ENCODE measurements at places on chromosomes 11 and 22.

GRCh38 chr11:118211006-118211405, 13.8 kb downstream of the JAML start:
- no peak for DNase-seq

DNA sequence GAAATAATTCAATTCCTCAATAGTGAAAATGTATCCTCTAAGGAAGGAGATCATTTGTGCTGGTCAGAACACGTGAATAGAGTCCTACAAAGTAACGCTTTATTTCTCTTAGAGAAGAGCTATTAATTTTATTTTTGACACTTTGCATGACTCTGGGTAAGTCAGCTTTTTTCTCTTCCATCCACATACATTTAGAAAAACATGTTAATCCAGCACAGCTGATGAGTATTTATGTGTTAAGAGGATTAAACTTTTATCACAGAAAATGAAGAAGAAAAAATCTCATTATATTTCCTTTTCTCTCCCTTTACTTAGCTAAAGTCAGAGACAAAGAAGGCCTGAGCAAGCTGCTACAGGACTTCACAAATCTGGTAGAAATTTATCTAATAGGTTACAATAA, 649.5 kb upstream of the CCDC179 start:
- DNase-seq, result no peak

DNA sequence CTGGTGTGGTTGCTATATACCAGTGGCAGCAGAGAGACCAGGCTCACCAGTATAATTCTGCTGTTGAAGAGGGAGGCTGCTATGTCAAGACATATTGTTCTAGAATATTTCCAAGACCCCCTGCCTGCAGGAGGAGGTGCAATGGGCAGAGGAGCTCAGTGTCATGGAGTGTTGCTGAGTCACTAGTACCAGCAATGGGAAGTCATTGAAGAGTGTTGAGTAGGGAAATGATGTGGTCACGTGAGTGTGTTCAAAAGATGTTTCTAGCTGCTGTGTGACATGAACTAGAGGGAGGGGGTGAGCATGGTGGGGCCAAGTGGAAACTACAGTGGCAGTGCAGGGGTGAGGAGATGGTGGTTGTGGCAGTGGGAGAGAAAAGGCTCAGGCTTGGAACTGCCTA, 76.3 kb upstream of the BIRC3 start:
- DNase-seq, result no peak

DNA sequence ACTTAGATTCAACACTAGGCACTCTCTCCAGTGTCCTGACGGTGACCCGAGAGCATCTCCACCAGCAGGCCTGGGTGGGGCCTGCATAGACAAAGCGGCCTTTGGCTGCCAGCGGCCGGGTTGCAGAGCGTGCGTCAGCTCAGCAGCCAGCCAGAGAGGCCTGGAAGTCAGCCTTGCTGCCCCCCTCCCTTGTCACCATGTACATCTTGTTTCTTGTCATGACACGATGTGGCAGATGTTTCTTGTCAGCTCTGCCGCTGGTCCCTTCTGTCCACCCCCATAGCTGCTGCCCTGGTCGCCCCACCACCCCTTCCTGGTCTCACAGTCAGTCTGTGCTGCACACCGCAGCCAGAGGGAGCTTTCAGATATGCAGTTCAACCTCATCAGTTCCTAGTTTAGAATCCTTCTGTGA, 33.1 kb upstream of the CBX7 start:
- no peak for DNase-seq

DNA sequence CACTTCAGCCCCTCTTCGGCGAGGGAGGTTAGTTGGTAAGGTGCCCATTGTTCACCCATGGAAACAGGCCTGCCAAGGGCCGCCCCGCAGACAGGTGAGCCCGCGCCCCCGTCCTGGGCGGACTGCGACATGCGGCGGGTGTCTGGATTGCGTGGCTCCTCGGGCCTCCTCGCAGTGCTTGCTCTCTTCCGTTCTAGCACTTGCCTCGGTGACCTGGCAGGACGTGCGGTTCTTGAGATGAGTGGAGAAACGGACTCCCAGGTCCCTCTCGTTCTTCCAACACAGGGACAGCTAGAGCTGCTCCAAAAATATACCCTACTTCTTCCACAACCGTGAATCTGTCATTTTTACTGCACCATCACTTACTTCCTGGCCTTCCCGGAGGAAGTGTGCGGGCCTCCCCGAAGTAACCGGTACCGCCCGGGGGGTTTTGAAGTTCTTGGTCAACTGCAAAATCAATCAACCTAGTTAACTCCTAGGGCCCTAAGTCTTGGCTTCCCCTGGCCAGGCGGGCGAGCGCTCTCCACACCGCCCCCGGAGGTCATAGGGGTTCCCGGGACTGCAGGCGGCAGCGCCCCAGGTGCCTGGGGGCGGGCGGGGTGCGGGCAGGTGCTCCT, 745 bp upstream of the ZBTB44 start:
- no peak for DNase-seq

- no peak for DNase-seq
Observed at GRCh38 chr11:22460181-22460580, 122.0 kb downstream of the SLC17A6 start.

DNA sequence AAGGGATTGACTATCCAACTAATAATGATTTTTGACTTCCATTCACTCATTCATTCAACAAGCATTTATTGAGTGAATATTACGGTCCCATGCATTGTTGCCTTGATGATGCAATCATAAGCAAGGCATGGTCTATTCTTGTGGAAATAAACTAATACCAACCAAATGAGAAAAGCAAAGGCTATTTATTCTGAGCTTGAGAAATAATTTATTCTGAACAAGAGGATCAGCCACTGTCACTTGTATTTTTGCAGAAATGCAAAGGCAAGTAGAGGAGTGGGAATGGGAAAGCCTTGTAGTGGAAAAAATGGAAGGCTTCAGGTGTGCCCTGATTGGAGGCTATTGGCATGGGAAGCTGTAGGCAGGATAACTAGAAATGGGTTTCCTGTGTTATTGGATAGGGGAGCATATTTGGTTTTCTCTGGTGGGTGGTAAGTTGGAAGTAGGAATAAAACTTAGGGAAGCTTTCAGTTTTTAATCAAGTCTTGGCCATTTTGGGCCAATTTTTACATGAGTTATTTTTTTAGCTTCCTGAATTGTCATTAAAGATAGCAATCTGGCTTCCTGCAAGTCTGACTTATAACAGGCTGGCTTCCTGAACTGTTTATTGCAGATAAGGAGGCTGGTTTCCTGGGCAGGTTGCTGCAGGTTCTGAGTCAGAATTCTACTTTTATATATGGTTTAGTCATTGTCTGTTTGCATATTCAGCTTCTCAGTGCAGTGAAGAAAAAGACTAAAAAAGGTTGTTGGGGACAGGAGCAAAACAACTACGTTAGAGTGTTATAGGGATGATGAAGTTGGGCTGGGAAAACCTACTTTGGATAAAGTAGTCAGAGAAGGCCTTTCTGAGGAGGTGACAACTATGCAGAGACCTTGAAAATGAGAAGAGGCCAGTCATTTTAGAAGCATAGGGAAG, 106.7 kb downstream of the APIP start:
- DNase-seq, result no peak

DNA sequence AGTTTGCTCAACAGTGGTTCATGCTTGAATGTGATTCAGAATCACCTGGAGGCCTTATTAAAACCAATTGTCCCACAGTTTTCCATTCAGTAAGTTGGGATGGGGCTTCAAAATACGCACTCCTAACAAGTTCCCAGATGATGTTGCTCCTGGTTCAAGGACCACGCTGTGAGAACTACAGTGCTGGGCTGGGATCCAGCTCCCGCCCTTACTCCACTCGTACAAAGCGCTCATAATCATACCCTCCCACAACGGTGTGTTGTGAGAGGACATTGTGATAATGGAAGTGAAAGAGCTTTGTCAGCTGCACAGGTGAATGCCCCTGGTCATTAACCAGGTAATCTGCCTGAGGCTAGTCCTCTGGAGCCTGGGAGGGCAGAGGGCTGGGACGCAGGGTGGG, 1.3 kb upstream of the CD82 start:
- DNase-seq, result no peak

DNA sequence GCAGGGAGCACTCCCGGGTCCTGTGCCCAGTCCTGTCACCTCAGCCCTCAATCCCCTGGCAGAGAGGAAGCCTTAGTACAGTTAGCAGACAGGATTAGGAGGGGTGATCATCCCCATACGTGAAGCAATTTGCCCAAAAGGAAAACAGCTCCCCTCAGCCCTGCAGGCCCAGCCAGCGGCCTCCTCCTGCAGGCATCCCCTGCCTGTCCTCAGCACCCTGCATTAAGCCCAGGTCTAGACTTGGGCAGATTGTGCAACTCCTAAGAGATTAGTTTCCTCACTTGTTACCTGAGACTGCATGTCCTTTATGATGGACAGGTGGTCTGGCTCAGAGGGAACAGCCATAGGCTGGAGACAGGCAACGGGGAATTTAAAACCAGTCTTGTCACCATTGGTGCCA, 95.5 kb upstream of the TMEM45B start:
- no peak for DNase-seq

DNA sequence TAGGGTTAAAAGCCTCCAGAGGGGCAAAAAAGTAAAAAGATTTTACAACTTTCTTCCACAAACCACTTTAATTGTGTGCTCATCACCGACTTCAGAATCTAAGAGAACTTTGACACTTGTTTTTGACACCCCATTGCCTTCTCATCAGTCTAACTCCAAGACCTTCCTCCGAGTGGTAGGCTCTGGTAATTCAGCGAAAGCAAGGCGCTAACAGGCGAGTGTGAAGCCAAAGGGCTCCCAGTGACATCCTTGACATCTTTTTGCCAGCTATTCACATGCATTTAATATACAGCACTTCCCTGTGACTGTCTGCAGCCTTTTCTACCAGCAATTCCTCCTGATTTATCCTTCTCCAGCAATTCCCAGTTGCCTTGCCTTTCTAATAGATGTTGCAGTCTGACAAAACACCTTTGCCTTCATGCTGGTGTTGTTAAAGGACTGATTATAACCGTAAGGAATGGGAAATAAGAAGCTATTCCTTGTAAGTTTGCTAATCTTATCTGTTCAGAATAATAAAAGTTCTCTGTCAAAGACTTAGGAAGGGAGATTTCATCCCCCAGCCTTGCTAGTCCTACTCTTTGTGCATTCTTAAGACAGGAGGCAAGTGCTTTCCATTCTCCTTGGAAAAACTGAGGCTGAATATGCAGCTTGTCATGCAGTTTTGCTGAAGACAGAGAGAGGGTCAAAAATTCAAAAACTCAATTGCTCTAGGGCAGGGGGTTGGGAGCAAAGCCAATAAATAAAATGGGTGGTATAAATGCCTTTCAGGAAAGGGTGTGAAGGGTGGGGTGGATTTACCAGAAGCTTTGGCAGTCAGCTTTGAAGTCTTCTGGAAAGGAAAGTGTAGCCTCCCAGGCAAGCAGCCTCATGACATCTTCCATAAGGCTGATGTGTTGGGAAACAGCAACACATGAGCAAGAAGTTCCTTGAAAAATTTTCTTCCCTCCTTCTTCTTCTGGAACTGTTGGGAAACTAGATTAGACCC, 39.1 kb downstream of the SNX19 start:
- no peak for DNase-seq

- DNase-seq, result no peak
Observed at GRCh38 chr11:115097796-115098408, 406.3 kb downstream of the CADM1 start.

DNA sequence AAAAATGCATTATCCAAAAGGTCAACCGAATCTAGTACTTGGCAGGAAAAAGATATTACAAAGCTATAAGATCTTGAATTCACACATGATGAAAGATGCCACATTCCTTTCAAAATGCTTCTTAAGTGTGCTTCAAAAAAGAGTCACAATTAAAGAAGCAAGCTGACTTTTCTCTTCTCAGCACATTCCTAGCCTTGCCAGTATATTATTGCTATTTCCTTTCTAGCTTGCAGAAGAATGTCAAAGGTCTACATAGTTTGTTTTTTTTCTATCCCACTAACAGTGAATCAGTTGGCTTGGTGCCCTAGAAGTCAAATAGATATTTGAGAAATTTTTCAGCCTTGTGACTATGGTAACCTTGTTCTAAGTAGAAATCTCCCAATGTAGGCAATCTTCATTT, 56.8 kb downstream of the GUCY1A2 start:
- no peak for DNase-seq

DNA sequence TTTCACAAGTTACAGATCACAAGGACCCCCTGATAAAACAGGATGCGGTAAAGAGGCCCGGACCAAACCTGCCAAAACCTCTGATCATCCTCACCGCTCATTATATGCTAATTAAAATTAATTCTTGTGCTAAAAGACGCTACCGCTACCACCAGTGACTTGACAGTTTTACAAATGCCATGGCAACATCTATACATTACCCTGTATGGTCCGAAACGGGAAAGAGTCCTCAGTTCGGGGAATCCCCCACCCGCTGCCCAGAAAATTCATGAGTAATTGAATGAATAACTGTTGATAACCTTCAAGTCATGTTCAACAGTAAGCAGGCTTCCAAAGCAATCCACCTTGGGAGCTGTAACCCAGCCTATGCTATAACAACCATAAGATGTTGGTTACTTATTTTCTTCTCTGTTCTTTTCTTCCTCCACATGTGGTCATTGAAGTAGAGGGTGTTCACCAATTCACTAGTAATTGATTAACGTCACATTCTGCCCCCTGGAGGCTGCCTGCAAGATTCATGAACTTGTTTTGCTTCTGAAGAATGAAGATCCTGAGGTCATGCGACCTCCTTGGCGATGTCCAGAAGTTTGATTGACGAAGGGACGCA, 20.6 kb downstream of the APOBEC3H start:
- DNase-seq, result no peak

- no peak for DNase-seq
Observed at GRCh38 chr11:88404391-88404790, 66.9 kb upstream of the CTSC start.

DNA sequence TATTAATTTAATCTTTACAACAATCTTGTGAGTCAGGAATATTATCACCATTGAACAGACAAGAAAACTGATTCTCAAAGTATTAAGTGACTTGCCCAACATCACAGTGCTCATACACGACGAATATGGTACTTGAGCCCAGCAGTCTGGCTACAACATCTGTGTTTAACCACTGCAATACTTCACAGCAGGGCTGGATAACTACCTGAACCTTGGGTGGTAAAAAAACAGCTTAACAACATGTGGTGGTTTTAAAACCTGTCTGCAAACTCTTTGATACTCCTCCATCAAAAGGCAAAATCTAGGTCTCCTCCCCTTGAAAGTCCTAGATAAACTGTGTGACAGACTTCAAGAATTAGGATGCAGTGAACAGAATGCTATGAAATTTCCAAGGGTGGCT, 424.6 kb upstream of the CADM1 start:
- DNase-seq, result no peak

DNA sequence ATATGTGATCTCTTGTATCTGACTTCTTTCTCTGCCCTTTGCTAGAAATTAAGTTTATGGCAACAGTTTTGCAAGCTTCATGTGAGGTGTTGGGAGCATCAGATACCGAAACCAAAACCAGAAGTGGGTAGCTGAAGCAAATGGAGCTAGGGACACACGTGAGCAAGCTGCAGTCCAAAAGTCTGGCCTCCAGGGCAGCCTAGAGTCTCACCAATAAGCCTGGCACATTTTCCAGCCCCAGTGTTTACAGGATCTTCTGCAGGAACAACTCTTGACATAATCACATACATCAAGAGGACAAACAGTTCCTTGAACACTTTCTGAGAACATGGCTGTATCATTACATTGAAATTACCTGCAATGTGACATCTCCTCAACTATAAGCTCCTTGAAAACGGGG, 114.1 kb downstream of the LARGE1 start:
- DNase-seq, result no peak

GRCh38 chr11:117423046-117423575, 95.5 kb downstream of the CEP164 start:
- DNase-seq, result no peak

GRCh38 chr11:3002871-3003270, 10.7 kb upstream of the NAP1L4 start:
- no peak for DNase-seq

- no peak for DNase-seq
Observed at GRCh38 chr11:10349281-10349665, 44.4 kb downstream of the ADM start.

GRCh38 chr11:34358258-34358727, 483 bp upstream of the ABTB2 start:
- DNase-seq, result no peak

Measured in stimulated activated CD8-positive, alpha-beta memory T cell treated with anti-CD3 and anti-CD28 coated beads, Interleukin-4, amount 100 ng/mL, for 1 hour (primary cell).